Amniotic epithelial cell (primary cell): ENCODE measurements at places on chromosomes 2 and 18.
A peak's percentile ranks its signal among the peaks of the same experiment; 100 is the strongest.

DNA sequence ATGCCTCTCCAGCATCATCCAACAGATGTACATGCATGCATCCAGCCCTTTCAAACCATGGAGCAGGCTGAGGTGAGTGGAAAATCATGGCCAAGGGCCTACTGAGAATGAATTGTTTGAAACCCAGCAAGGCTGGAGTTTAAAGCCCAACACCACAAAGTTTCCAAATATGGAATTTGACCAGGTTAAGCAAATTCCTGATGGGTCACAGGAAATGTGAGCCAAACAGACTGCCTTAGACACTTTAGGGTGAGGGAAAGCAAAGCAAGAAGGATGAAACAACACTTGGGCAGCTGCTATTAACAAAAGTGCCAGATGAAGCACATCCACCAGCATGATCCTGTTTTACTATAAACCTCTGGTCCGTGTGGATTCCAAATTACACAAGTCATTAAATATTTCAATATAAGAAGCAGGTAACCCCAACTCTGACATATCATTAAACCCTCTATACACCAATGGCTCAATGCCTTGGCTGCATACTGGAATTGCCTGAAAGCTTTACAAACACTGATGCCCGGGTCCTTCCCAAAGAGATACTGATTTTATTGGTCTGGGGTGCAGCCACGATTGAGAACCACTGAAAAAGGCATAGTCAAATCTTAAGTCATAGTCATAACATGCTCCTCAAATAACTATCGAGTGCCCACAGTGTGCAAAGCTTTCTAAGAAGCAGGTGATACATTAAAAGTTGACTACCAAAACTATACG, 9.1 kb downstream of the KLF7 start:
- no peak for DNase-seq

GRCh38 chr2:240346753-240347372, 88.6 kb upstream of the GPC1 start:
- no peak for DNase-seq

- no peak for DNase-seq
These were observed 25.9 kb downstream of the CD28 start for GRCh38 chr2:203732092-203732952.

DNA sequence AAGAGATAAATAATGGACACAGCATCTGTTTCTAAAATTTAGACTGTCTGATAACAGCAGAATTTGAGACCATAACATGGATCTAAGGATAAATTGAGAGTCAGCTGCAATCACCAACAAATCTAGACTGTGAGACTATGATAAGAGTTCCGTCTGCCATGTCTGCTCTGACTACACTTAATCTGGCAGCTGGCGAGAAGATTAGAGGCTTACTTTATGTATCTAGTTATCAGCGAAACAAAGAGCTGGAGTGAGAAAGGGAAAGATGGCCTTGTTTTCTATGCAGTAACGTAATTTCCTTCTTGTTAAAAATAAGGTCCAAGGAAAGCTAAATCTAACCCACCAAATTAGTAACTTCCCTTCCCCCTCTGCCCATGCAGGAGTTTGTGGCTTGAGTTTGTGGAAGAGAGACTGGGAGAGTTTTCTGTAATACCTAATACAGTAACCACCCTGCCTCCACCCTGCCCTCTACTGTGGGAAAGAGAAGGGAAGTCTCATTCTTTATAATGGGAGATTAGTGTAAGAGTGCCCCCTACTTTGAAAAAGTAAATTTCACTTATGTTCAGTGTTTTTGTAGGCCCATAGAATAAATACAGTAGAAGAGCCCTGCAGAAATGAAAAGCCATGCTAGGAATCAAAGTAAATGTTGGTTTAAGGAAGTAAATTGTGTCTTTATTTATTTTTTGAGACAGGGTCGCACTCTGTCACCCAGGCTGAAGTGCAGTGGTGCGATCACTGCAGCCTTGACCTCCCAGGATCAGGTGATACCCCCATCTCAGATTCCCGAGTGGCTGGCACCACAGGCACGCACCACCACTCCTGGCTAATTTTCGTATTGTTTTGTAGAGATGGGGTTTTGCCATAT, 27.5 kb downstream of the EML4 start:
- DNase-seq = peak; percentile 87

DNA sequence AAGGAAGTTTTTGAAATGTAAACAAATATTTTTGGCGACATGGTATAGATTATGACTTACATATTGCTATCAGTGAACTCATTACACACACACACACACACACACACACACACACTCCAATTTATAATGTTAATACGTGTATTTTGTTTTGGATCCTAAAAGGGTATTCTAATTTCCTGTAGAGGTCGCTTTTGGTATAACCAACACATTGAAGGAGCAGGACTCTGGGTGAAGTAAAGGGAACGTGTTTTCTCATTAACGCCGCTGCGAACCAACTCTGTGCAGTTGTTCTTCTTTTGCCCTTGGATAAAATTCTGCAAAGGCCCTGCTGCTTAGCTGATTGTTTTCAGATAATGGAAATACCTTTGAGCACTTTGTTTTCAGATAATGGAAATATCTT, 190.4 kb downstream of the PMAIP1 start:
- DNase-seq = peak; percentile 8

DNA sequence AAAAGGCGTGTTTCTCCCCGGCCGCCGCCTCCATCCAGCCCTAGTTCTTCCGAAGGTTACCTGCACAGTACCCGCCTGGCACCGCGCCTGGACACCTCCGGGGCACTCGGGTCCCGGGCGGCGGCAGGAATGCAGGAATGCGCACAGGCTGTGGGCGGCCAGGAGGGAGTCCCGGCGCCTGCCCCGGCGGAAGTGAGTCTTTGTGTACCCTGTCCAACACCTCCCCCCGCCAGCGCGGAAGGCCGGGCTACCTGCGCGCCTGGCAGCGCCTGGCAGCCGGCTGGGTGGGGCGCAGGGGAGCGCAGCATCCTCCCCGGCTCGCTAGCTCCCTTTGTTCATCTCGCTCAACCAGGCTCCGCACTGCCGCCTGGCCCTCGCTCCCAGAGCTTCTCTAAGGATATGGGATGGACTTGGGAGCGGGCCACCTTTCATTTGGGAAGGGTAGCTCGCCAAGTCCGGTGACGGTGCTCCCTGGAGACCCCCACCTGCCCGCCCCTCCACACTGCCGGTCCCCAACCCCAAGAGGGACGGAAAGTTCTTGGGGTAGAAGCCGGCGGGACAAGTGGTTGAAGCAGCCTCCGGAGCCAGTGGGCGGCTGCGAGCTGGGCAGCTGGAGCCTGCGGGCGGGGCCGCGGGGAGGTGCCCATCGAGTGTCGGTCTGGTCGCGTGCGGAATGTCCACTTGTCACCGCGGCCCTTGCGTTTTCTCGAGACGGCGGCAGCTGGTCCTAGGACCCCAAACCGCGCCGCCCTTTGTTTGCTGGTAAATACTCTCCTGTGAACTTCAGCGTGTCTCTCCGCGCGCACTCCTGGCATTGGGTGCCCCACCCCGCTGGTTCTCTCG, 1.2 kb upstream of the ST6GAL2 start:
- no peak for DNase-seq

DNA sequence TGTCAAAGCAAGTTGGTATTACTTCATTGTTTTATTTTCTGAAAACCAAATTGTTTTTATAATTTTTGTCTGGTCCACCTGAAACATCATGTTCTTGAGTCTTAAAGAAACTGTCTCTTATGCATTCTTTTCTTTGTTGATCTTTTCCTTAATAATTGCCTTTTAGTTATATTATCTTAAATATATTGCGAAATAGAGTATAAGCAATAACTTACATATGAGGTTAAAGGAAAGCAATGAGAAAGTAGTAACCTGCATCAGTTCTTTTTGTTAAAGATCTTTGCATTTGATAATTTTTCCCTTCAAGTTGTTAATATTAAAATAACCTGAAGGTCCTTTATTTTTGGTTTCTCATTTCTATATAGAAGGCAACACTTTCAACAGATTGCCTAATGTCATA, 315.0 kb downstream of the CTNNA2 start:
- no peak for DNase-seq

- DNase-seq = no peak
These were observed 181.1 kb downstream of the NEDD4L start for GRCh38 chr18:58225101-58225500.

DNA sequence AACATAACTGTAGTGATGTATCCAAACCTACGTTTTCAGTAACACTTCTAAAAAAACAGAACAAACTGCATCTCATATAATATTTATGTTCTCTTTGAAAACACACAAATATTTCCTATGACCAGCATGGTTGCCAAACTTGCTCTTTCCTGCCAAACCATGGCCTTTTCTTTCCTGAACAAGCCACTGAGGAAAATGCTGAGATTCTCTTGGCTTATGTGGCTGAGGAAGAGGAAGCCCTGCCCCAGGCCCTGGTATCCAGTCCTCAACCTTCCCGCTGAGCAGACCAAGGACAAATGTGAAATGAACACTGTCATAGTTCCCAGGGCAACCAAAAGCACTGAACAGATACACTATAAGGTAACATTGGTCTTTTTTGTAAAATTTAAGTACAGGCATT, 35.9 kb upstream of the NARS1 start:
- no peak for DNase-seq
